KBM-7 (cell line): ENCODE measurements at places on chromosomes 5 and 9.
A peak's percentile ranks its signal among the peaks of the same experiment; 100 is the strongest.

GRCh38 chr5:136559651-136560050 lies 194.3 kb upstream of the TRPC7 start:
- DNase-seq, result no peak

DNA sequence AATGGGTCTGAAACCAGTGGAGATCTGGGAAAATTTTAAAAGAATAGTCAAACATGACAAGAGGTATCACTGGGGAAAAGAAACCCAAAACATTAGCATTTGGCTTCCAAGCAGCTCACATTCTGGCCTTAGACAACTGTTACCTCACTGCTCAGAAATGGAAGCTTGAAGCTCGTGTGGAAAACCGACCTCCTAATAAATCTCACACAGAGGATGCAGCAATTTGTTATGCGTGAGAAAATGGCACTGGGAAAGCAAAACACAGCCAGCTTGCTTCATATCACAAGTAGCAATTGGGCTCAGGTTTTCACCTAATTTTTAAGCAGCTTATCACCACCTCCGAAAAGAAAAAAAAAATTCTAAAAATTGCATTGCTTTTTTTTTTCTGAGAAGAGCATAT lies 103.3 kb upstream of the TAS2R1 start:
- DNase-seq, result no peak

- no peak for DNase-seq
These were observed 20.4 kb downstream of the KLHL3 start for GRCh38 chr5:137715456-137715855.

DNA sequence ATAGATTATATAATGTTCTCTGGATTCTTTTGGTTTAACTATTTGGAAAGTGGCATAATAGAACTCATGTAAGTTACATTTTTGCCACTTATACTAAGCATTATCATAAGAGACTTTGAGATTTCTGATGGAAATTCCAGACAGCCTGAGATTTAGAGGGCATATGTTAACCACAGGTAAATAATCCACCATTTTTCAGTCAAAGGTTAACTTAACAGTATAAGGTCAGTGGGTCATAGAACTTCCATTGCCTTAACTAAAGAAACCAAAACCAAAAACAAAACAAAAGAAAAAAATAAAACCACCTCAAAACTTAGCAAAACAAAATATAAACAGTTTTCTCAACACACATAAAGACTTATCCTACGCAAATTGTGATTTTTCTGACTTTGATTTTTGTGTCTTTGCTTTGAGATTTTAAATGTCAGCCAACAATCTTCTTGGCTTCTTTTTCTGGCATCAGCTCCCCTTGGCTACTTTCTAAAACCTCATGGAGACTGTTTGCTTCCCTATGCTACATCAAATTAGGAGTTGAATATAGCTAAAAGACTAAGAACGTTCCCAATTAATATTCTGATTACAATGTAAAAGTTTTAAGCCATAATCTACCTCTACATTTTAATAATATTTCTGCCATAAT lies 430.1 kb upstream of the DAB2 start:
- no peak for DNase-seq

- DNase-seq, result no peak
These were observed 155.7 kb upstream of the EFNA5 start for GRCh38 chr5:107826311-107827000.

GRCh38 chr9:27022920-27023319 lies 17.4 kb upstream of the LRRC19 start:
- DNase-seq, result peak; percentile 4

DNA sequence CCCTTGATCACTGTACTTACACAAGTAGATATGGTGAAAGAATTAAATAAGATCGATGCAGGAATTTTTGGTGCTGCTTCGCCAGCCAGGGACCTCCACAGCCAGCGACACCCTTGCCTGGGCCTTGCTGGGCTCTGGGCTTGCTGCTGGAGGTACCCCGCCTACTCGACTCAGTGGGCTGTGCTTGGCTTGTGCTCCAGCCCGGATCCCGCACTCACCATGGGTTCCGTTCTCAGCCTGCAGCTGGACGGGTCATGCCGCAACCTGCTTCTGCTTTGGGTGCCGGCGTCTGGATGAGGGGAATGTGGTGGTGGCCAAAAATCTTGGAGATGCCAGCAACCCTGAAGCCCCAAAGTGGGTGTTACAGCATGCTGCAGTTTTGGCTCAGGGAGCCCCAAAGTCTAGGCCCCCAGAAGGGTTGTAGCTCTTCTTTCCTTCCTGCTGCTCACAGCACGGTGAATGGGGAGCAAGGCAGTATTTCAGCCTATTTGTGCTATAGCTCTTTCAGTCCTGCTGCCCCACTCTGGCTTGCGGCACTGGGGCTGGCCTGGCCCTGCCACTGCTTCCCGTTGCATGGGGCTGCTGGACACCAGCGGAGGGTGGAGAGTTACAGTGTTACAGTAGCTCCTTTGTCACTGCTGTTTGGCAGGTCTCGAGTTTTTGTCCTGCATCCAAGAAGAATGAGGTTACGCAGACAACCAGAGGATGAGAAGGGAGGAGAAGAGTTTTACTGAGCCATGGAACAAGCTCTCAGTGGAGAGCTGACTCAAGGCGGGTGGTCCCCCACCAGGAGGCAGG lies 48.0 kb downstream of the TARS1 start:
- DNase-seq, result no peak

DNA sequence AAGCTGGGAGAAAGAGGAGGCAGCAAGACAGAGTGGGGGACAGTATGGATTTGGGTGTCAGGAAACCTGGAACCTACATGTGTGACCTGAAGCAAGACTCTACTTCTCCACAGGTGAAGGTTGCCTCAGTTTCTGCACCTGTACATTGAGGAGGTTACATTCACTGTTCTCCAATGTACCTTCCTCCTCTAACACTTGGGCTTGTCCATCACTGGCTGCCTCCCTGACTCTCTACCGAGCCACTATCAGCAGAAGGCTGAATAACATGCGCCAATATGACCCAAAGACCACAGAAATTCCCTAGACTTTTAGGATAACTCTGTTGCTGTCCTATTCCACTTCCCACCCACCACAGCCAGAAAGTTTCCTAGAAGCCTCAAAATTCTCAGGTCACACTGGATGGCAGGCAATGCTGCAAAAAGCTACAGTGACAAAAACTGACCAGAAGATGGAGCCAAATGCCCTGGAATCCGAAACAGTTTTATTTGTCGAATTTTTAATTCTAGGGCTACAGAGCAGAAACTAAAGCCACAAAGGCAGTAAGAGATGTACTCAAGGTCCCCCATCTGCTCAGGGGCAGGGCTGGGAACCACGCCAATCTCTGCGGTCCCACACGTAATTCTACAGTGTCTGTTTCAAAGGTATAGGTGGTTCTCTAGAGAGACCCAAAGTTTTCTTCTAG lies 64.4 kb downstream of the FAM114A2 start:
- DNase-seq, result peak; percentile 55

DNA sequence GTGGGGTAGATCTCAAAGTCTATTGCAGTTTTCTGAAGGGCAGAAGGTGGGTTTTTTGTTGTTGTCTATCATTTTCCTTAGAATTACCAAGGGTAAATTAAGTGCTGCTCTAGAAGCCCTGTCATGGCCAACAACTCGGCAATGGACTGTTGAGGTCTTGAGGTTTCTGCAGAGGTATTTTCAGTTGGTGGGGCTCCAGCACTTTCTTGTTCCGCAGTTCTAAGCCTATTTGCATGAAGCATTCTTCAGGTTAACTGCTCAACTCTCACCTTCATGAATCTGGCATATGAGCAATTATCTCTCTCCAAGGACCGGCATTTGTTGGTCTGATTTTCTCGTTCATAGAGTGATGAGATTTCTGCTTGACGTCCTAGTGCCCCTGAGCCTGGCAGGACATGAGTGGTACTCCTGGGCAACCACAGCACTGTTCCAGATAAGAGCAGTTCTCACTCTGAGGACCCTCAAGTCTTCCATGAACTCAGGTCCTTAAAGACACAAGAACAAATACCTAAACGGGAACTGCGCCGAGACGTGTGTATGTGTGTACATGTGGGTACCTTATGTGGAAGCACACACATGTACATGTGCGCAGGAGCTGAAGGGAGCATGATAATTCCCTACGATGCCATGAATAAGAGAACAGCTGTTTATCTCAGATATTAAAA lies 544.5 kb downstream of the CSNK1G3 start:
- DNase-seq, result no peak

DNA sequence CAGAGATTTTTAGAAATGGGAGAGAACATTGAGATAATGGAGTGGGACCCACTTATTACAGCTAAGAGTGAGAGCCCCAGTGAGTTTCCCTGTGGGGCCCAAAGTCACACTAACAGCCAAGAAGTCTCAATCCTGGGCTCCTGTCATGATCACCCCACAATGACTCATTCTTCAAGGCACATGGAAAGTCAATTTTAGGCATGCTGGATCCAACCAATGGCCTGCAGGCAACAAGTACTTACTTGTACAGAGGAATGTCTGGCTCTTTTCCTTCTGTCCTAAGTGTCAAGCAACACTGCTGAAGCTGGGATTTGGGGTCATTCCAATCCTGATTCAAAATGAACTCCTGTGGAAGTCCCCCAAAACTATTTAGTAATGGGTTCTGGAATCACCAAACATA lies 123.1 kb downstream of the DROSHA start:
- DNase-seq, result no peak

- no peak for DNase-seq
These were observed 14.5 kb upstream of the SRP19 start for GRCh38 chr5:112846556-112846955.

GRCh38 chr5:180086816-180087399 lies 15.3 kb upstream of the RNF130 start:
- no peak for DNase-seq

- DNase-seq, result peak; percentile 20
These were observed 310.9 kb downstream of the TRIM36 start for GRCh38 chr5:114858665-114859437.

GRCh38 chr9:81717747-81718077 lies 28.4 kb upstream of the TLE1 start:
- no peak for DNase-seq

- DNase-seq, result no peak
These were observed 164.5 kb upstream of the PHYKPL start for GRCh38 chr5:178396796-178397720.

DNA sequence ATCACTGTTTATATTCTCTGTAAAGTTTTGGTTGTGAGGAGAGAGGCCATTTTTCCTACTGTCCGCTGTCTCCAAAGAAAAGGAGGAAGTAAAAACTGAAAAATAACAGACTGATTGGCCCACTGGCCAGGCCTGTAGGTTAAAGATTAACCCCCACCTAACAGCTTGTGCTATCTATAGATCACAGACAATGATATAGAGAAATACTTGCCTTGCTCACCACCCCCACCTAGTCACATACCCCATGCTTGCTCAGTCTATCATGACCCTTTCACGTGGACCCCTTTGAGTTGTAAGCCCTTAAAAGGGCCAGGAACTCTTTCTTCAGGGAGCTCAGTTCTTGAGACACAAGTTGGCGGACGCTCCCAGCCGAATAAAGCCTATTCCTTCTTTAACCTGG lies 357.4 kb downstream of the PRDM9 start:
- peak; percentile 46 for DNase-seq

DNA sequence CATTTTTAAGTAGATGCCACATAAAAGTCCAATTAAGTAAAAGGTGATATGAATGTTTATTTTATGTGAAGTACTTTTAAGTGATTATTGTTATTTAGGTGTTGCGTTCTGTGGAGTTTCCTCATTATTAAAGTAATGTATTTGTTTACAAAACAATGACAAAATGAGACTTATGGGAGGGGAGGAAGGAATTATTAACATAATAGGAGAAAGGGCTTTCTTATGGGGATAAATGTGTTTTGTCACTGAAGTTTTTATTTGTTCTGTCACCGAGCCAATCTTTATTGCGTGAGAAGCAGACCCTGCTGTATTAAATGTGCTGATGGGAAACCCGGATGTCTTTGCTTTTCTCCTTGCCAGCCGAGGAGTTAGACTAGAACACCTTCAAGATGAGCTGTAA lies 44.5 kb downstream of the TRIO start:
- DNase-seq, result no peak

DNA sequence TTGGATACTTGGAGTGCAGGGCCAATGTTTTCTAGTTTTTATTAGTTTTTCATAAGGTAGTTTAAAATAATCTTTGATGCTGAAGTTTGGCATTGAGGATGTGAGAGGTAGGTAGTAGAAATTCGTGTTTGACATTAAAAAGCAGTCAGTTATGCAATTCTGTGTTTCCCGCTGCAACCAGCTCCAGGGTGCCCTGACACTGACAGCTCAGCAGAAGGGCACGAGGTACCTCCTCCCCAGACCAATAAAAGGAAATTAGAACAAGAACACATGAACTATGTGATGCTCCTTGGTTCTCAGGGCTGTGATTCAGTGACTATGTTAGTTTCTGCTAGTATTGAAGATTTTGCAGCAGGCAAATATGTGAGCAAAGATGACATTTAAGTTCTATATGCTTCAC lies 40.2 kb downstream of the NSUN2 start:
- DNase-seq, result no peak

DNA sequence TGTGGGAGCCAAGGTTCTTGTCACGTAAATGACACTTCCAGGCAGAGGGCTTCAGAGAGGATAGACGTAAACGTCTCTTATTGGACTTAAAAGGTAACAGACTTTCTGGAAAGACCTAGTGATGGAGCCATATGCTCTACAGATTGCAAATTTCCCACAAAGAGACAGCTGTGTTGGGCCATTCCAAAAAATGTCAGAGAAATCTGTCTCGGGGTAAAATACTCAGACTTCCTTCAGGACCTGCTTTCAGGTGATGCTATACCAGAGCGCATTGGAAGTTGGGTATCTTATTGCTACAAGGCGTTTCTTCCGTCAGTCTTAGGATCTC lies 29.2 kb downstream of the PROP1 start:
- no peak for DNase-seq

GRCh38 chr9:70753311-70753710 lies 338.9 kb upstream of the KLF9 start:
- no peak for DNase-seq

- DNase-seq, result no peak
These were observed 746.5 kb upstream of the ZNF608 start for GRCh38 chr5:125492977-125493376.

GRCh38 chr5:170479484-170479883 lies 24.3 kb upstream of the KCNIP1 start:
- peak; percentile 17 for DNase-seq

DNA sequence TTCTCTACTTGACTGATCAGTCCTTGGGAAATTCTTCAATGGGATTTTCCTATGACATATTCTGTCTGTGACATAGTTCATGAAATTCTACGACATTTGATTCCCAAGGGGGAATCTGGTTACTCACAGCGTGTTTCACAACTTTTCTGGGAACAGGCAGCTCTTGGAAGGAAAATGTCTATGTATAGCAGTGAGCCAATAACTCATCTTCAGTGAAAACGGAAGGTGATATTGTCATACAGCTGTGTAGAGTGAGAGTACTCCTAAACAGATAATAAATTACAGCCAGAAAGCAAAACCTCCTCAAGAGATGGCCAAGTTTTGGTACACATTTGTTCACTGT lies 91.4 kb downstream of the C9orf152 start:
- DNase-seq, result peak; percentile 19

DNA sequence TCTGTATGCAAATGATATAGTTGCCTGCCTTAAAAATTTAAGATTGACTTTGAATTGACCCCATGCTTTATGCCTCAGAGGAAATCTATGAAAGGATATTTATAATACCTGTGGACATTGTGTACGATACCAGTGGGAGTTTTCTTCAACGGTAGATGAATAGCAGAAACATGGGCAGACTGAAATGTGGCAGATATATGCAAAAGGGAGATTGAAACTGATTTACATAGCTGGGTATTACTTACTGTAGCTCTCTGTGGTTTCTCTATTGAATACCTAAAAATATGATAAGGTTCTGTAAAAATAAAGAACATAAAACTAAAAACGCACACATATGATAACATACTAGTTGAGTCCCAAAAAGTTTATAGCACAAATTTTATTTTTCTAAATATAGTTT lies 345.2 kb upstream of the PCSK5 start:
- DNase-seq, result no peak
